ENCODE measurements at places on chromosomes 4 and X.

GRCh38 chrX:1207496-1208025 is 4.9 kb downstream of the CRLF2 start:
- DNase-seq, result no peak

DNA sequence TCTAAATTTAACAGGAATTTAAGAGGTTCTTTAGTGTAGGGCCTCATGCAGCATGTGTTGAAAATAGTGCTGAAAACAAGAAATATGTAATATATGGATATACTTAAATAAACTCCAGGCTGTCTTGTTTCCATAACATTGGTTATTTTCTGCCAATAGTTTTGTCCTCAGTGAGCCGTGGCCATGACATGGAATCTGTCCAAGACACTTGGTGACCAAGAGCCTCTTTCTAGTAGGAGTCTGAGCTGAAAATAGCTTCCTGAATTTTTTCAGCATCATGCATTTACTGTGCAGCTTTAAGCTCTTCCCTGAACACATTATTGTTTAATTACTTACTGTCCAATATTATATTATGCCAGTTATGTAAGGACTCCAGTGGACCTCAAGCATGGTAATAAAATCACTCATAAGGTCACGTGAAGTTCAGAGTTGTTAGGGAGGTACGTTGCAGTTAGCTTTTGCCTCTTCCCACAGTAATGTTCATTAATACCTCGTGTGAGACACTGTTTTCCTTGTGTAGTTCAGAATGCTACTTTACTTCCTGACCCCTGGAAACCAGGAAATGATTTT is 488.2 kb downstream of the GRID2 start:
- no peak for DNase-seq

GRCh38 chrX:8036914-8037313 is 109.7 kb upstream of the PNPLA4 start:
- no peak for DNase-seq

GRCh38 chr4:153488006-153488891 is 22.1 kb downstream of the TMEM131L start:
- peak; percentile 84 for DNase-seq

Measured in activated CD8-positive, alpha-beta memory T cell treated with anti-CD3 and anti-CD28 coated beads, Interleukin-2, amount 50 U/mL, for 48 hours (primary cell).